ENCODE measurements at places on chromosomes 7 and 10.
A peak's percentile ranks its signal among the peaks of the same experiment; 100 is the strongest.

DNA sequence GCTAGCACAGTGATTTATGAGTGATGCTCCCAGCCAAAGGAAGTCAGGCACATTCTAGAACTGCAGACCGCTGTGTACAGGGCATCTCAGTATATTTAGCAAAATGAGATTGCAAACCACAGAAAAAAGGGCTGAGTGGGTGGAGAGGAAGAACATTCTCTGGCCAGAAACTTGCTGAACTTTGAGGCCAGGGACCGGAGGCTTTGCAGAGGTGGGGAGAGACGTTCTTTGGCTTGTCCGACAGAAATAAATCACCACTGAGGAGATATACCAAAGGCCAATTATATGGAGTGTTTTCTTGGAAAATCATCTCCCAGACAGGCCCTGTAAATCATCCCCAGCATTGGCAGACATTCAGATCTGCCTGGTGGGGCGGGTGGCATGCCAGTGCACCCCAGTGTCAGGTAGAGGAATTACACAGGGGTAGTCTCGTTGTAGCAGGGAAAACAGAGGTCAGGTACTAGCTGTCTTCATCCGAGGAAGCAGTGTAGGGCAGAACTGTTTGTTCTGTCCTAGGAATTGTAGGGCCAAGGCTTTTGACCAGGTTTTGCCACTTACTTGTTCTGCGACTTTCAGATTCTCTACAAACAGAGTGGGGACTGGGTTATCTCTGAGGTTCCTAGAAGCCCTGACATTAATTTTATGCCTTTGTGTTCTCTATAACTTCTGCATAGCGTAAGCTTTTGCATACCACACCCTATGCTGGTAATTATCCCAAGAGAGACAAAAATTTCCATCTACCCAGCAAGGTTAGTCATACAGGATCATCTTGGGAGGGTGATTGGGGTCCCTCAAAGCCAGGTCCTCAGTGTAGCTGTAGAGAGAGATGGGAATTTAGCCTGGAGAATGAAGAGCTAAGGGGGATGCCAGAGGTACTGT is 655.6 kb downstream of the LRMDA start:
- DNase-seq = no peak

DNA sequence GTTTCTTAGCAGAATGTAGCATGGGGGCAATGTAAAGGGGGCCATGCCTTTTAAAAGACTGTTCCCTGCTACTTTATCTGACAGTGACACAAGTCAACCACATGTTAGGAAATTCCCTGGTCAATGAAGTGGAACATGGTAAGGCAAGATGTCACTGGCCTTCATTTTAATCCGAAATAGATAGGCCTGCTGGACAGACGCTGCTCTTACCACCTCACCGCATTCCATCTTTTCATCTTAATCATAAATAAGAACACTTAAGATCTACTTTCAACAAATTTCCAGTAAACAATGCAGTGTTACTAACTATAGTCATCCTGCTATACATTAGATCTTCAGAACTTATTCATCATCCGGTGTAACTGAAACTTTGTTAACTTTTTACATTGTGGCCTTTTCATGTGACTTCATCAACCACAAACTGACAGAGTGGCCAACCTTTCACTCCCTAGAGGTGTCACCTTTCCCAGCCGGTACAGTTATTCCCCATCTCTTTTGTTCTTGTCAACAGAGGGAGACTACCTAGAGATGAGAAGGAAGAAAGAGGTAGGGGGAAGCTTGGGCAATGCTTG is 15.6 kb downstream of the ASB4 start:
- no peak for DNase-seq

GRCh38 chr7:33109758-33110238 is 594 bp upstream of the RP9 start:
- no peak for DNase-seq

DNA sequence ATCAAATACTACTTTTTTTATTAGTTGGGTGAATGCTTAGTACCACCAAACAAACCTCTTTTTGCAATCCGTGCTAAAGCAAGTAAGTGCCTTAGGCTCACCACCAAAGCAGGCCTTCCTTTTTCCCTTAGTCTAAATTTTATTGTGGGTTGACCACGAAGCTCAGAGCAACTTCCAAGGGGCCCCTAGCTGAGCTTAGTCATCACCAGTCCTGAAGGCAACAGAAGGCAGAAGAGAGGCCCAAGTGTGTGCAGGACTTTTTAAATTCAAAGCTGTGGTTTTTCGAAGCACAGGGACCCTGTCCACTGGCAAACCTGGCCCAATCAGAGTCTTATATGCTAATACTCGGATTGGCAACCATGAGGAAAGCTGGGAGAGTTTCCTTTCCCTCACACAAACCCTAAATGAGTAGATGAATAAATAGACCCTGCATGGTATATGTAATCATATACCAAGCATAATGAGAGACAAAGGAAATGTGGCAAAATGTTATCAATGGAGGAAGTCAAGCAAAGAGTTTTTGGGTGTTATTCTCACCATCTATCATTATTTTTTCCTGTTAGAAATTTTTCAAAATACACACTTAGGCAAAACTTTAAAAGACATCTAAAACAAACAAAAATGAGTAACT is 453.2 kb upstream of the GALNT17 start:
- no peak for DNase-seq

DNA sequence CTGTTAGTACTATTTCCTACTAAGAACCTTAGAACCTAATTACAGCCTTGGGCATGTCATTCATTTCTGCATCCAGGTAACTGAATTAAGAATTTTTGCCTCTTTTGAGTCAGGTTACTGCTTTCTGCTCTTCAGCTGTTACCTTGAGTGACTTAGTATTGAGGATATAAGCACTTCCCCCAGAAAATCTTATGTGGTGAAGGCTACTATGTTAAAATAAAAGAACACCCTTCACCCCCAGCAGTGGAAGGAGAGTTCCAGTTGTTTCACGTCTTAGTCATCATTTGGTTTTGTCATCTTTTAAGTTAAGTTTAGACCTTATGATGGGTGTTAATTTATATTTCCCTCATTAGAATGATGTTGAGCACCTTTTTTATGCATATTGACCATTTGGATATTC is 82.8 kb downstream of the GLCCI1 start:
- no peak for DNase-seq

GRCh38 chr10:69281507-69282413 is 3.5 kb downstream of the HK1 start:
- no peak for DNase-seq

DNA sequence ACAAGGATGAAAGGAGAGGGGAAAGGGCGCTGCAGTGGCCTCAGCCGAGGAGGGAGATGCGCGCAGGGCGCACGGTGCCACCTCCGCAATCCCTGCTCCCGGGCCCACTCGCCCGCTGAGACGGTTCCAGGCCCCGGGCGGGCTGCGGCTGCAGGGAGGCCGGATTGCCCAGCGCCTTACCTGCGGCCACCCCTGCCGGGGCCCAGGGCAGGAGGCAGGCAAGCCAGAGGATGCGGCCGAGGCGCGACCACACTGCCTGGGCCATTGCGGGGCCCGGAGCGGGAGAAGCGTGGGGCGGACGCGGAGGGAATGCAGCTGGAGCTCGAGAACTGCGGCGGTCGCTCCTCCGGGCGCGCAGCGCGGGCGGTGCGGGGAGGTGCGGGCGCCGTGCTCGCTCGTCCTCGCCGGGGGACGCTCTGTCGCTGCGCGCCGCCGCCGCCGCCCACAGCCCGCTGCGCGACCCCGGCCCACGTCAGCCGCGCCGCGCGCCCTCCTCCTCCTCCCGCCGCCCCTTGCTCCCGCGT is at the start of gene TMEM130:
TSS of gene TMEM130 (minus strand) at position 418 of the 524 bp plus-strand sequence. CDS start at position 265, 153 bp downstream.
- no peak for DNase-seq

DNA sequence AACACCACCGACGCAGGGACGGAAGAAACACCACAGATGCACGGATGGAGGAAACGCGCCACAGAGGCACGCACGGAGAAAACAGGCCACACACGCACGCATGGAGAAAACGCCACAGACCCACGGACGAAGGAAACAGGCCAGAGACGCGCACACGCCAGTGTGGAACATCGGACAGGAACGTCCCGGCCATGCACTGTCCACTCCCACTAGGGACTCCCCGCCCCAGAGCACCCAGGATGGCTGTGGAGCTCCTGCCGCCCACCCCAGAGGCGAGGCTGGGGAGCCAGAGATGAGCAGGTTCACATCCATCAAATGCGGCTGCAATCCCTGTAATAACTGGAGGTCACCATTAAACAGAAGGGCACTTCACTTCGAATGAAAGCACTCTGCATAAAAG is 17.3 kb downstream of the DIP2C start:
- DNase-seq = no peak

GRCh38 chr7:51665045-51665780 is 348.6 kb upstream of the COBL start:
- DNase-seq = no peak

GRCh38 chr10:45421221-45422097 is 47.4 kb downstream of the ALOX5 start:
- no peak for DNase-seq

DNA sequence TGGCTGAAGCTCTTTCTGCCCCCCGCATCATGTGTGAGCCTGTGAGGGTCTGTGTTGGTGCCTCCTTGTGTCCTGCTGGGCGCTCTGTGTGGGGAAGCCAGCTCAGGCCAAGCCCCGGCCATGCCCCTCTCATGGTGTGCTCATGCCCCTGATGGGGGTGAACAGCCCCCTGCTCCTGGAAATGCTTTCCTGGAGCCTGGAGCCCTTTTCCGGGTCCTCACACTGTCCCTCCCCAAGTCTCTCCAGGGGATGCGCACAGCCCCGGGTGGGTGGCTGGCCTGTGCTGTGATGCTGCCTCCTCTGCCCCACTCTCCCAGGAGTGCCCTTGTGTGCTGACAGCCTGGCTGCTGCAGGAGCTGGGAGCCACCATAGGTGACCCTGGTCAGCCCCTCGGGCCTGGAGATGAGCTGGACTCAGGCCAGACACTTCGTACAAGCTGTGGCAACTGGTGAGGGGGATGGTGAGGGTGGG is 20.8 kb upstream of the ZNF862 start:
- peak; percentile 20 for DNase-seq

GRCh38 chr10:70911386-70911785 is 23.0 kb upstream of the PCBD1 start:
- DNase-seq = peak; percentile 25

DNA sequence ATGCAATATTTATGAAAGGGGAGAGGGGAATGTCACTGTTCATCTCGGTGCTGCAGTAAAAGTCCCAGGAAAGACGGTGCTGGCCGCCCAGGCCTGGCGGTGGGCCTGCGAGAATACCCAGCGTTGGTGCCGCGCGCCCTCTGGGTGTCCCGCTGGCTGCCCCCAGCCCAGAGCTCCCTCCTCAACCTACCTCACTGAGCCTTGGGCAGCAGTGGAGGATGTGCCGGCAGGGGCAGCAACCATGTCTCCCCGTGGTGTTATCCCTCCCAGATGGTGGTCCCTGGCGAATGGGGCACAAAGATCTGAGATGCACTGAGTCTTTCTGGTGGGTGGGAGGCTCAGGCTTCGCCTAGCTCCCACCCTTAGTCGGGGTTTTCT is 9.5 kb upstream of the TLX1 start:
- no peak for DNase-seq

DNA sequence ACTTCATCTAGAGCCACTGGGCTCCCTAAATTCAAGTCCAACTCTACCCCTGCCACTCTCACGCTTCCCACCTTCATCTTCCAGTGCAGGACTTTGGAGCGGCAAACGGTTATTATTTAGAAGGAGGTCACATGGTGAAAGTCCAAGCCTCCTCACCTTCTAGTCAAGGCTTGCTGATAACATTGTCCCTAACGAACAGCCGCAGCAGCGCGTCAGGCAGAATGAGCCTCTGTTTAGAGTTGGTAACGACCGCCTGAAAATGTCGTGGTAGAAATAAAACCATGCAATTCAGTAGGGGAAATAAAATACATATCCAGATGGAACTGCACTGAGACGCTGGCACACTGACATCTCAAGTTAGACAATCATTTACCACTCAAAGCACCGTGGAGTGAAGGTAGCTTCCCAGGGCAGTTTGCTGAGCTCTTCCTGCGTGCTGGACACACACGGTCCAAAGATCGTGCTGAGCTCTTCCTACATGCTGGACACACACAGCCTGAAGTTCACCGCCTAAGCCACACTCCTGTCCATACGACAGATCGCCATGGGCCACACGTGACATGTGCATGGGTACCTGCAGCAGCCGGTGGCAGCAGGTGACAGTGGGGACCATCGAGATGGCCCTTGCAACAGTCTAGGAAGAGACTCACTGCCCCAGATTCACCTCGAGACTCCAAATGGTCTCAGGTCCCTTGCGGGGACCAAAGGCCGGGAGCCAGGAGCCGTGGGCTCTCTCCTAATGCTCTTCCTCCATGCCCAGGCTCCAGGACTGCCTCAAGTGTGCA is 323.5 kb downstream of the PTPRN2 start:
- no peak for DNase-seq

DNA sequence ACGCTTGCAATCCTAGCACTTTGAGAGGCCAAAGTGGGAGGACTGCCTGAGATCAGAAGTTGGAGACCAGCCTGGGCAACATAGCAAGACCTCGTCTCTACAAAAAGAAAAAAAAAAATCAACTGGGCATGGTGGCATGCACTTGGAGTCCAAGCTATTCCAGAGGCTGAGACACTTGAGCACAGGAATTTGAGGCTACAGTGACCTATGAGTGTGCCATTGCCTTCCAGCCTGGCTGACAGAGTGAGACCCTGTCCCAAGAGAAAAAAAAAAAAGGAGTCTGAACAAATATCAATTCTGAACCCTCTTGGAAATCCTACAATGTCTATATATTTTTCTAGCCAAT is 126.8 kb upstream of the NRP1 start:
- DNase-seq = no peak

- no peak for DNase-seq
Measured at GRCh38 chr10:3535001-3535400, 250.0 kb downstream of the KLF6 start.

Data from heart left ventricle (tissue), 16 donors.